Pons (tissue), 1 donor: ENCODE measurements at places on chromosomes 3 and 15.

- no peak for DNase-seq
These were observed 20.0 kb upstream of the TRH start for GRCh38 chr3:129954514-129954913.

DNA sequence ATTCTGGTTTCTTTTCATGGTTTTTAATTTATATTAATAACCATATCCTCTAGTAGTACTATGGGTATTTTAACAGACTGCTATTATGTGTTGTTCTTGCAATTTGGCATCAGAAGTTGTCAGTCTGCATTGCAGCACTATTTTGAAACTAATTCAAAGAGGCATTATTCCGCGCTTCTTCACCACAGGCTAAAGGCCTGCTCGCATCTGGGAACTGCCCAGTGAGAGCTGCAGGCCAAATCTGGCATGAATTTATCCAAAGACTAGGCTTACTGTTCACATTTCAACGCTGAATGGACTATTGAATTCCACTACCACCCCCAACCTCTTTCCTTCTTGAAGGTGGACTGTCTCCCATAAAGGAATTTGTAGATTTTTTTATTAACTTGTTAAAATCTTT lies 310.4 kb upstream of the NR2F2 start:
- DNase-seq: peak; percentile 95

DNA sequence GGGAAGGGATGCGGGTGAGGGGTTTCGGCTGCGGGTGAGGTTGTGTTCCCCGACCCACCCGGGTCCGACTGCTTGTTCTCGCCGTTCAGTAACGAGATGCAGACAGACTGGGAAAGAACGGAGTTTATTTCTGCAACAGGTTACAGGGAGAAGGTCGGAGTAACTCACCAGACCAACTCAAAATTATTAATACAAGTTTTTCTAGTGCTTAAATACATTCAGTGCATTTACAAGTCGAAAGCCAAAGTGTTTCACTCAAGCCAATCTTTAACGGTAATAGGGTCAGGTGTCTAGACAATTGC lies 492 bp upstream of the HIGD1A start:
- no peak for DNase-seq

DNA sequence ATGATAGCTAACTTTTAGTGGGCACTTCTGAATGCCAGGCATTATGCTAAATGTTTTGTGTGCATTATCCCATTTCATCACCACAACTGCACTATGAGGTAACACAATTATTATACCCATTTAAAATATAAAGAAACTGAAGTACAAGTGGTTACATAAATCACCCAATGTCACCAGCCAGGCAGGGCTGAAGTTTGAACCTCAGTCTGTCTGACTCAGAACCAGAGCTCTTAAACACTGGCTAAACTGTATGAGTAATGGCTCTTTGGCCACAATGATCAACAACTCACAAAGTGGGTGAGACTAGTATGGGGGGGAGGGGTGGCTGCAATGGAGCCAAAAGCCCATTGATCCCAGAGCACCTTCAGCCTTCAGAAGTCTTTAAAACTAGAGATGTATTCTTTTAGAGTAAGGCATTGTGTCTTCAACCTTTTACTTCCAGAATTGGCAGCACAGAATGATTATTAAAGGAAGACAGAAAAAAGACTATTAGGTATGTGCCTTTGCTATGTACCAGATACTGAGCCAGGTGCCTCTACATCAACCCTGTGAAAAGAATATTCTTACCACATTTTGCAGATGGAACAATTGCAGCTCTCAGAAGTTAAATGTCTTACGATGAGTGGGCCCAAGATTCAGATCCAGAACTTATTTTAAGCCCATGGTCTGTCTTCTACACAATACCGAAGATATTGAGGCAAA lies 166.9 kb downstream of the UACA start:
- no peak for DNase-seq
